ENCODE measurements at places on chromosomes 5 and 9.

DNA sequence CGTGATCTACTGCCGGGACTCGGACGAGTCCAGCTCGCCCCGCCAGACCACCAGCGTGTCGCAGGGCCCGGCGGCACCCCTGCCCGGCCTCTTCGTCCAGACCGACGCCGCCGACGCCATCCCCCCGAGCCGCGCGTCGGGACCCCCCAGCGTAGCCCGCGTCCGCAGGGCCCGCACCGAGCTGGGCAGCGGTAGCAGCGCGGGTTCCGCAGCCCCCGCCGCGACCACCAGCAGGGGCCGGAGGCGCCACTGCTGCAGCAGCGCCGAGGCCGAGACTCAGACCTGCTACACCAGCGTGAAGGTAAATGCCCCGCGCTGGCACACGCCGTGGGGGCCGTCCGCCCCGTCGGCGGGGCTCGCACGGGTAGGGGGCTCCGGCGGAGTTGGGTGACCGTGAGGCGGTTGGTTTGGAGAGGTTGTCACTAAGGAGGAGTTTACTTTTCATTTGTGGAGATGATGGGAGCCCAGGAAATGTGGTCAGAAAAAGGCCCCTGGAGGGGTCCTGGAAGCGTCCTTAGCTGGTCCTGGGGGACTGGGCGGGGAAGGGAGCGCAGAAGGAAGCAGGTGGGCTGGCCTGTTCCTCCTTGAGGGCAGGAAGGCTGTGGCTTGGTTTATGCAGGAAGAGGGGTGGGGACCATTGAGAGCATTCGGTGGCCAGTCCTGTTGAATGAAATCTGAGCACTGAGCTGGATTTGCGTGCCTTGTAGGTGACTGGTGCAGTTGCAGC, 647 bp downstream of the PDE8B start:
- DNase-seq: peak; percentile 44

DNA sequence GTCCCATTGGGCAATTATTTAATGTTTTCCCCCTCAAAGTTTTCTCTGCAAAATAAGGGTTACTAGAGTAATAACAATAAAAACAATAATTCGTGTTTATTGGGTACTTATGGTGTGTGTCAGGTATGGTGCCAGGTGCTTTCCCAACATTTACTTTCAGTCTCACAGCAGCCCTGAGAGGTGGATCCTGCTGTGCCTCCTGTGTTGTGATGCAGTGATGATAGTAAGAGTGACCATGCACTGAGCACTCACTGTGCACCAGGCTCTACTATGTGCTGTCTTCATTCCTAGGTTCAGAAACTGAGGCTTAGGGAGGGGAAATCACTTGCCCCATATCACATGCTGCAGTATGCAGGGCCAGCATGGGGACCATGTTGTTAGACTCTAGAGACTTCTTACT, 15.5 kb downstream of the OTULINL start:
- no peak for DNase-seq

DNA sequence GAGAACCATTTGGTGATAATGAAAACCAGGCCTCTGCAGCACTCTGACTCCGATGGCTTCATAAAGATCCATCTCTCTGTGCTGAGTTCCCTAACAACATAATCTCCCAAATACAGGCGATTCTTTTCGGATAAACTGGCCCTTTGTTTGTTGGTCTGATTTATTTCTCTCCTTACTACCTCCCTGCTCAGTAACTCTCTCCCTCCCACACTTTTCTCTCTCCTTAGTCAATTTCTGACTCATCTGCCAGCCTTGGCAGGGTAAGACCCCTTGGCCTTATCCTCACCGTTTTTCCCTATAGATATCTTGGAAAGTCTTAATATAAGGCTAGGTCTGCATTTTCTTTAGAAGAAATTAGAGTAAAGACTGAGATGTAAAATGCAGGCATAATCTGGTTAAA, 128.7 kb downstream of the BRINP1 start:
- DNase-seq: no peak

DNA sequence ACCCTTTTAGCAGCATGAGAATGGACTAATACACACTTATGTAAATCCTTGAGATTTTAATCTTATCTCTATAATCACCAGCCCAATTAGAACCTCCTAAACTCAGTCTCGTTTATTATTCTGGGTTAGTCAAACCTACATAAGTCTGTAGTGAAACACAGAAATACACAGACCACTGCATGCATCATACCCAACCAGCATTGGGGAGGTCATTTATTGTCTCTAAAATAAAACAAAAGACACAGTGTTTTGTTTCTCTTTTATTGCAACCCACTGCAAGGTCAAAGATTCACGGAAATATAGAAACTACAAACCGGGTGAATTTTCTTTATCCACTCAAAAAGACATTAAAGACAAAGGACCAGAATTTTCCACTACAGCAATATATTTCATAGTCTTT, 188.1 kb upstream of the EFNA5 start:
- DNase-seq: no peak

GRCh38 chr5:128397876-128398275, 140.2 kb downstream of the FBN2 start:
- DNase-seq: no peak

GRCh38 chr5:15690611-15691010, 190.6 kb downstream of the FBXL7 start:
- DNase-seq: peak; percentile 15

- DNase-seq: no peak
Measured at GRCh38 chr5:154829589-154830218, 20.7 kb downstream of the FAXDC2 start.

GRCh38 chr9:27347889-27348288, 50.9 kb upstream of the EQTN start:
- no peak for DNase-seq

GRCh38 chr9:136372561-136373299, 739 bp downstream of the CARD9 start:
- DNase-seq: peak; percentile 19

- DNase-seq: no peak
Measured at GRCh38 chr5:114362977-114363761, 1.3 kb downstream of the KCNN2 start.

- DNase-seq: no peak
Measured at GRCh38 chr5:6812800-6813731, 99.8 kb downstream of the TENT4A start.

DNA sequence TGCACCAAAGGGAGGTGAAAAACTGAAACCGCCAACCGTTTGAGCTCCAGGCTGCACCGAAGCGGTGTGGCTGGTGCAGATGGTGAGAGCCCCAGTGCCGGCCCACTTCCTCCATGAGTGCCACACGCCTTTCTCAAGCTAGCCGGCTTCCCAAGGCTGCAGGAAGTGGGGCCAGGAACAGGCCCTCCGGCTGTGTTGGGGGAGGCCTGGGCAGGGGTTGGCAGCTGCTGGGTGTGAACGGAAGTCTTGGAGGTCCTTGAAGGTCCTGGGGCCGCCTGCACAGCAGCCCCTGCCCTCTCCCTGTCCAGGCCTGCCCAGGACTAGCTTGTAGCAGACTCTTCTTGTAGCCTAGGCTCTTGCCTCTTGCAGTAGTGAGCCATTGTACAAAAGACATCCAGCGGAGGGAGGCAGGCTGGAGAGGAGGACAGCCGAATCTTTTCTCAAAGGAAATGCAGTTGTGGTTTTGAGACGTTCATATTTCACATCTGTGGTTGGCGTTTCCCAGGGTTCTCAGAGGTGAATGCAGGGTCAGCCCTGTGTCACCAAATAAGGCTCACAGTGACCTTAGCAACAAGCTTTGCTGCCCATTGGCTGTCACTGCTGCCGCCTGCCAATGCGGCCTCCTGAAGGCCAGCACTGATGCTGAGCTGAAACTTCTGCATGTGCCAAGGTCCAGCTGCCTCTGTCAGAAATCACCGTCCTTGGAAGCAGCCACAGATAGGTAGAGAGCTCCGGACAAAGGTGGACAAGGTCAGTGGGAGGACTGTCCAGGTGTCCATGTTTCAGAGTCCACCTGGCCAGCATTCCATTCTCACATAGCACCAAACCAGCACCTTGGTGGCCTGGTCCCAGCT, 23.9 kb downstream of the IRF1 start:
- DNase-seq: peak; percentile 78

DNA sequence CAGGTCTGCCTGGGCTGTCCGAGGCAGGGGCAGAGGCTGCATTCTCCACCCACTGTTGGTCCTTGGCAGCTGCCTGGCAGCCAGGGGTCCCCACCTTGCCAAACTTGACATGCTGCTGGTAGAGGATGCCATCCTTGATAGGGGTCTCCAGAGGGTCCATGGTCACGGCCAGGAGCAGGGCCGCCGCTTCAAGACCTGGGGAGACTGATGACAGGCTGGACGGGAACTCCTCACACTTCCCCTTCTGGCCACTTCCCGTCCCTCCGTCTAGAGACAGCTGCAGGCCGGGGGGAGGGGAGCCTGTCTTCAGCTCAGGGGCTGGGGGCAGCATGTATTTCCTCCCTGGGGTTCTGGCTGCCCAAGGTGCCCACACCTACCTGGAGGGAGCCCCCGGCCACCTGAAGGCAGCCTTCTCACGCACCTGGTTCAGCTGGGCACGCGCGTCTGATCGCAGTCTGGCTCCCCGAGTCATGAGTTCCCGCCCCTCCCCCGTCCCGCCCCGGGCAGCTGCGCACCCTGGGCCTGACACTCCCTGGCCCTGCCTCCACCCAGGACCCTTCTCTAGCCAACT, at the start of gene DOK3:
Gene DOK3, minus strand, starts transcription at position 446 of the 571 bp plus-strand sequence. Its CDS starts 286 bp downstream, at position 160.
- DNase-seq: no peak

DNA sequence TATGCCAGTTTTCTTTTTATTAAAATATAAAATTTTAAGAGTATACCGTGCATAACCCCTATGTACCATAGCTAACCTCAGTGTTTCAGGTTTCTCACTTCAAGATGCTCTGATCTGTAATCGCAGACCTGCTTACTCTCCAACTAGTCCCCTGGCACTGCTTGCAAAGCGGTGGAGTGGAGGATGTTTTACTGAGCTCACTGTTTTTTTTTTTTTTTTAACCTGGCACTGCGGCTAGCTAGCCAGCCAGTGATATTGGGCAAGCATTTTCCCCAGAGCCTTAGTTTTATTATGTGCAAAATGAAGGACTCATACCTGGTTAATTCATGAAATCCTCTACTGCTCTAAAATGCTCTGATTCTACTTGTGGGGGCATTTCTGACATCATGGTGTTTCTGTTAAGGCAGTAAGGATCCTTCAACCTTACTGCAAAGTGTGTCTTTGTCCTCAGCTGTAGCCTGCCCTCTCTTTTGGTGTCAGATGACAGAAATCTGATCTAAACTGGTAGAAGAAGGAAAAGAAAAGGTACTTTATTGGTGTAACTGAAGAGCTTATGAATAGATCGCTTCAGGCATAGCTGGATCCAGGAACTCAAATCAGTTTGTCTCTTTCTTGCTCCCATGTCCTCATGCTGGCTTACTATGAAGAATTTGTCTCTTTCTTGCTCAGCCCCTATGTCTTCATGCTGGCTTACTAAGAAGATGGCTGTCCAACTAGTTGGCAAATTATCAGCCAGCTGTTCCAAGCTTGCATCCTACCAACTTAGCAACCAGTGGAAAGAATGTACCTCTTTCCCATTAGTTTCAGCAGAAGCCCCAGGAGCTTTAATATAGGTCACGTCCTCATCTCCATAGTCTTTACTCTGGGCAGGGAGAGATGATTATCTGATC, 59.8 kb downstream of the DOCK2 start:
- DNase-seq: no peak

- DNase-seq: no peak
Measured at GRCh38 chr9:137872296-137872695, 5.3 kb upstream of the CACNA1B start.

DNA sequence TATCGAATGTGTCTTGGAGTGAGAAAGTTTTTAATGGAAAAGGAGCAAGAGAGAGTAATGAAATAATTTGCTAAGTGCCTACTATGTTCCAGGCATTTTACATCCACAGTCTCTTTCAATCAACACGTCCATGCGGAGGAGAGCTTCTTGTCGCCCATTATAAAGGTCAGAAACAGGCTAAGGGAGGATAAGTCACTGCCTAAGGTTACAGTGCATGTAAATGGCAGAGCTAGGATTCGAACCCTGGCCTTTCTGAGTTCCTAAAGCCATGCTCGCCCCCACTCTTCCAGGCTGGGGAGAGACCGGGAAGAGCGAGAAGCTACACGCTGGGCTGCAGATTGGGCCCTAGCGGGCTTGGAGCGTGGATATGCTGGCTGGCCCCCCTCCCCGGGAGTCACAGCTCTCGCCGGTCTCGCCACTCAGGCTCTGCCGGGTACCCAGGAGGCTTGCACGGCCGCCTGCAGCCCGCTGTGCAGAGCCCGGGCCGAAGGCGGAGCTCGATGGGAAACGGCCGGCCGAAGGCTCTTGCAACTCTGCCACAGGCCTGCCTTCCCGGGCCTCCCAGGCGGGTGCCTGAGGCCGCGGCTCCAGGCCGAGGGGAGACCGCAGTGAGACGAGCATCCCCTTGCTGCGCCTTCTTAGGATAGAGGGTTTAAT, 775 bp upstream of the LHX2 start:
- peak; percentile 53 for DNase-seq

- no peak for DNase-seq
Measured at GRCh38 chr5:122063836-122064235, 14.2 kb downstream of the LOX start.

GRCh38 chr5:140214831-140215230, 39.8 kb downstream of the CYSTM1 start:
- DNase-seq: peak; percentile 84

DNA sequence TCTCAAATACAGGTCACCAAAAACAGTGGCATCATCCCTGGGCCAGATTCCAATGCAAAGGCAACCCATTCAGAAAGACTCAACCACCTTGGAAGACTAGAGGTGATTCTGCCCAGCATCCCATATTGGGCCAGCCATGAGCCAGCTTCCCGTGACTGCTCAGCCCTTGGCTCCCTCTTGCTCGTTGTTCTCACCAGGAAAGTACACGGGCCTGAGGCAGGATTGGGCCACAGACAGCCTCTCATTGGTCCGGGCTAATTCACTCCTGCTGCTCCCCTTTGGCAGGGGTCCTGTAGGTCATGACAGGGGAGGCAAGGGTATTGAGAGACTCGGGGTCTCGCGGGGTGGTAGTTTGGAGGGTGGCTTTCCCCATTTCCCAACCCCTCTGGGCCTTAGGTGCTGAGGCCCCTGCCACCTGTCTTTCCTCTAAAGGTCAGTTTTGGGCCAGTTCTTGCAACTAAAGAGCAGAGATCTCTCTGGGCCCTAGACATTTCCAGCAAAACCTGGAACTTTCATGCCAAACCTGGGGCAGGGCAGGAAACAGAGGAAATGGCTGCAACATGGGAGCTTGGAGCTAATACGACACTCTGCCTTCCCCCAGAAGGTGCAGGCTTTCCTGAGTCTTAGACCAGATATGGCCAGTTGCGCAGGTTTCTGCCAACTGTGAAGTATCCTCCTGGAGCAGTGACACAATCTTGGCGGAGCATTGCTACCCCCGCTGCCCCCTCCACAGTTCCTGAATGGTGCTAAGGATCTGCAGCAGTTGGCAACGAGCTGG, 22.0 kb upstream of the FGFR4 start:
- no peak for DNase-seq

DNA sequence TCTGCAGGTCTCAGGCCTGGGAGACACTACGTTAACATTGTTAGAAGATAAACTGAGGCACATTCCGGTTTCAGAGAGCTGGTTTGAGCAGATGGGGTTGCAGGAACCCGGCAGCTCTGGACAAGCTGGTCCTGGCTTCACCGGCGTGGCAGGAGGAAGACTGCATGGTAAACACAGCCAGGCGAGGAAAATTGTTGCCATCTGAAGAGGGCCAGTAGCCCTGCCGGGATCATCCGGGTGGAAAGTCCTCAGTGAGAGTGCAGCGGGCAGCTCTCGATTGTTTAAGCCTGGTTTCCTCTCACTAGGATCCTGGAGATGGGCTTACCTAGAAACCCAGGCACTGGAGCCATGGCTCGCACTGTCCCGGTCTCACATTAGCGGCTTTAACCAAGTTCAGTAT, 226.9 kb downstream of the IRX2 start:
- DNase-seq: no peak

- no peak for DNase-seq
Measured at GRCh38 chr5:123387313-123387712, 35.9 kb downstream of the CEP120 start.

GRCh38 chr9:33044677-33045282, 19.7 kb downstream of the DNAJA1 start:
- peak; percentile 38 for DNase-seq

GRCh38 chr5:149852641-149853330, 91.8 kb downstream of the PDE6A start:
- DNase-seq: peak; percentile 79
